ENCODE measurements at places on chromosomes 5 and 9.

GRCh38 chr5:98787131-98787719 is 13.8 kb downstream of the RGMB start:
- no peak for DNase-seq

- no peak for DNase-seq
These were observed 29.2 kb downstream of the IRX4 start for GRCh38 chr5:1853531-1853930.

DNA sequence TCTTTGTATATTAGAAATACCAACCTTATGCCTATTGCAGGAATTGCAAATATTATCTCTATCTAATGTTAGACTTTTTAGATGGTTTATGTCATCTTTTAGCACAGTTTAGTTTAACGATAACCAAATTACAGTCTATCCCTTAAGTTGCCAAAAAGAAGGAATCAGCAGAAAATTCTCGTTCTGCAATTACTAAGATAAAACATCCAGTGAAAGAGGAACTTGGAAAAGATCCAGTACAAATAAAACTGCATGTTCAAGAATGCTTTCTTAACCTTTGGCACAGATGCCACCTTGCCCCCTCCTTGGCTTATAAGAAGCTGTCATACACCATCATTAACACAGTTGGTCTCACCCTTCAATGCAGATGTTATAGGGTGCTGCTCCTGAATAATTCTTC is 124.0 kb downstream of the SEMA5A start:
- DNase-seq = no peak

DNA sequence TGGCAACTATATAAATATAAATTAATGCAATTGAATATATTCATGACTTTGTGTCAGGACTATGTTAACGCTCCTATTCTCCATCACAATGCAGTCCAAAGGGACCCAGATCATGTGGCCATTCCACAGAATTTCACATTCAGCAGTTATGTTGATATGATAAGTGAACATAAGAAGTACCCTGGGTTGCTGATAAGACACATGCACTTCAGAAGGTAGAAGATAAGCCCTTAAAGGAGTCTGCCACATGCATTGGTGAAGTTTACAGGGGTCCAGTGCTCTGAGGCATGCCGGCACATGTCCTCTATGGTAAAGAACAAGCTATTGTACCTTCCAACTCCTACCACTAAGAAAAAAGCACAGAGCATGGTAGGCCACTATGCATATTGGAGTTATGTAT is 76.4 kb downstream of the PHAX start:
- no peak for DNase-seq

- no peak for DNase-seq
These were observed 85.1 kb downstream of the AMBP start for GRCh38 chr9:113992994-113993393.

- no peak for DNase-seq
These were observed 23.9 kb downstream of the CLTA start for GRCh38 chr9:36214571-36214970.
